ENCODE measurements at places on chromosomes 2 and 18.

DNA sequence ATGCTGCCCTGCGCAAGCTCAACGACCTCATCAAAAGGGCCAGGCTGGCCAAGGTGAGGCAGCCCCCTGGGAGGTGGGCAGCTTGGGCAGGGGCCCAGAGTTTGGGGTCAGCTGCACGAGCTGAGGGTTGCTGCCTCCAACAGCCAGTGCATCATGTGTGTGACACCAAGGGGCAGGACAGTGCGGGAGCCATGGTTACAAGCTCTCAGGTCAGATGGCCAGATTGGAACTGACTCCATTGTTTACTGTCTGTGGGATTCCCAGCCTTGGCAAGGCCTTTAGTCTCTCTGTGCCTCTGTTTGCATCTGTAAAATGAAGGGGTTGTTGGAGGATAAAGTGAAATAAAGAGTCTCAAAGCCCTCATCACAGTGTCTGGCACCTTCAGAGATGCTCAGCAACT lies 26.9 kb downstream of the EHD3 start:
- no peak for DNase-seq

GRCh38 chr2:43898838-43899346 lies 60.1 kb downstream of the ABCG8 start:
- no peak for DNase-seq

- DNase-seq = no peak
Observed at GRCh38 chr2:158034198-158034866, 67.3 kb upstream of the UPP2 start.

GRCh38 chr2:49111456-49111855 lies 42.9 kb downstream of the FSHR start:
- DNase-seq = no peak

- DNase-seq = no peak
Observed at GRCh38 chr18:63237881-63238692, 81.5 kb downstream of the BCL2 start.

DNA sequence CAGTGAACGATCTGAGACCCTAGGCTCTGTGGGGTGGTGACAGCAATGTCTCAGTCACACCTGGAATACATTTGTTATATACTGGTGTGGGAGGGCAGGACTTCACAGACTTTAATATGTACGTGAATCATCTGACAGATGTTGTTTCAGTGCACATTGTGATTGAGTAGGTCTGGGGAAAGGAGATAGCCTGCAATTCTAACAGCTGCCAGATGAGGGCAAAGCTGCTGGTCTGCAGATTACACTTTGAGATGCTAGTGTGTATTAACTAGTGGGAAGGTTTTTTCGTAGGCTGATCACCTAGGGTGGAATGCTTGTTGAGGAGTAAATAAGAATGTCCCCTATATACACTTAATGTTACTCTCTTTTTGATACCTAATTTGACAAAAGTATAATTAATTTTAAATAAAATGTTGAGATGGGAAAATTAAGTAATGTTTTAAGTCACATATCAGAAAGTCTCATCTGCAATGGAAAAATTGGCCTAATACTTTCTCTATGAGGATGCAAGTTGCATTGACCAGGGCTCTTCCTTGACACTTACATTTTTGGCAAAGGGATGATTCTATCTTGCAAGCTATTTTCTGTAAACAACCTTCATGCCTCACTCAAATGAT lies 496.9 kb upstream of the HNMT start:
- peak; percentile 39 for DNase-seq

- no peak for DNase-seq
Observed at GRCh38 chr18:56853961-56854360, 202.8 kb downstream of the WDR7 start.

- DNase-seq = no peak
Observed at GRCh38 chr2:218060118-218060517, 8.9 kb upstream of the RUFY4 start.

DNA sequence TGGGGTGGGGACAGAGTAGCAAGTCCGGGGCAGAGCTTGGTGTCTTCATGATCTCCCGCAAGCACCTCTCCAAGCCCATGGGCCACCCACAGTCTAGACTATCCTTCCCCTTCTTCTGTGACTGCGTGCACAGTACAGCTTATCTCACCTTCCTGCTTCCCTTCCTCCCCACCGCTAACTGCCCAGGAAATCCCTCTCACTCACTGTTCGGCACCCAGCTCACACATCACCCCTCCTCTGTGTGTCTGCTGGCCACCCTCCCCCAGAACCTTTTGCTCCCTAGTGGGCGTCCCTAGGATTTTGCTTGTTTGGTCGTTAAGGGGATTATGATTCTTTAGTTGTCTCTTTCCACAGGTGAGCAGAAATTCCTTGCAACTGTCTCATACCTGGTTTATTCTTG lies 31.5 kb upstream of the SMAD7 start:
- peak; percentile 32 for DNase-seq

DNA sequence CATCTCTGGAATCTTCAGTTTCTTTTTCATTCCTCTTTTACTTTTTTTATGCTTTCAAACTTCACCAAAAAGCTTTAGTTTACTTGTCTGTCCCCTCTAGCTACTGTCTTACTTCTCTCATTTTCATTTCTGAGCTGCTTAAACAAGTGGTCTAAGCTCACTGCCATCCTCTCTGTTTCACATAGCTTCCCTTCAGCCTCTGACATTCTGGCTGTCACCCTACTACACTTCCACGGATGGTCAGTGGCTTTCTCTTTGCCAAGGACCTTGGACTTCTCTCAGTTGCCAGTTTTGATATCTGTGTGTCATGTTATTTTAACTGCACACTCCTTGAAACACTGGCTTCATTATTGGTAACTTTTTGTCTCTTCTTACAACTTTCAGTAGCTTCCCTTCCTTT lies 176.1 kb downstream of the IKZF2 start:
- DNase-seq = no peak
